Muscle of leg (tissue), 16 donors: ENCODE measurements at places on chromosomes 12 and 14. TPM values are rescaled to one million over a fixed set of nuclear protein-coding genes. Genes with fewer than 3 reads are reported as not detected.
A peak's percentile ranks its signal among the peaks of the same experiment; 100 is the strongest.

PIWIL1 gene
- 0.13 TPM for total RNA-seq

P3H3 gene
- total RNA-seq, result 23.1 TPM

WSCD2 gene
- 3.7 TPM for total RNA-seq

LYZ gene
- 11.3 TPM for total RNA-seq

PHETA1 gene
- 5.5 TPM for total RNA-seq

KCNK13 gene
- 0.22 TPM for total RNA-seq

TAS2R20 gene
- 2.5 TPM for total RNA-seq

B4GALNT1 gene
- total RNA-seq, result 1.4 TPM

LGALS3 gene
- total RNA-seq, result 32.0 TPM

SLC10A1 gene
- not detected for total RNA-seq

GOLGA3 gene
- total RNA-seq, result 53.6 TPM

TPPP2 gene
- total RNA-seq, result 0.44 TPM

SIX6 gene
- total RNA-seq, result not detected

NKX2-1 gene
- not detected for total RNA-seq

DNA sequence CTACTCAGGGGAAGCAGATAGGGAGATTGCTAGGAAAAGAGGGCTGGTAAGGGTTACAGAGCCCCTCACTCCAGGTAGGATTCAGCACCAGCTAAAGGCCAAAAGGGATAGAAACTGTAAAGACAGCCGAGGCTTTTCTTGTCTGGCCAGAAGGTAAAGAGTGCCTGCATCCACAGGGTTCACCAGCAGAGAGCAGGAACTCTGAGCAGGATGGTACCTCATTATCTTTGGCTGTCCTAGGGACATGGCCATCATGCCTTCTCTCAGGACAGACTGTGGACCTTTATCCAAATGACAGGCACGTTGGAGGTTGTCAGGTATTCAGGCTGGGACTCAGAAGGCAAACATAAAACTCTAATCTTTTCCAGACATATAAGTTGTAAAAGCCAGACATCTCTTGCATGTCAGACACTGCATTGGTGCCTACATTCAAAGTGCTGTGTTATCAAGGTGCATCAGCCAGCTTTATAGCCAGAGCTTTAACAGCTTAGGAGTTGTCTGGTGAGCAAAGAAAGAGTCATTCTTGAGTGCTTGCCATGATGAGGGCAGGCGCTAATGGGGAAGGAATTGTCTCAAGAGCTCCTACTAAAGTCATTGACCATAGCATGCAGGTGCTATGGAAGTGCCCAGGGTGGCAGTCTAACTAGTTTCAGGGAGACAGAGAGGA, 89.5 kb downstream of the PELI2 start:
- DNase-seq, result no peak

DNA sequence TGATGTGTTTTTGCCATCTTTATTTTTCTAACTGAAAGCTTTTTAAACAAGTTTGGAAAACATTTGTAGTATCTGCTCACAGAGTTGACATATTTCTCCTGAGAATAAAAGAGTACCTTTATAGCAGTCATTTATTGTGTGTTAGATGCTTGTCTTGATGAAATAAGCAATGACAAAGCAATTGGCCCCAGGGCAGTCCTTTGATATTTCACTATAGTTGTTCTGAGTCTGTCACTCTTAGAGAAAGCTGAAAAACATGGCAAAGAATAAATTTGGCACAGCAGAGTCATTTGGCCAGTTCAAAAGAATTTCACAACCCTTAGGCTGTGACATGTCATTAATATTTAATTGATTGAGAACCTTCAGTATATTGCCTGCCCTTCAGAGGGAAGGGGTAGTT, 166.2 kb downstream of the PTPRO start:
- DNase-seq, result no peak

- peak; percentile 51 for DNase-seq
These were observed 74.8 kb downstream of the ARL6IP4 start for GRCh38 chr12:123055281-123055766.

DNA sequence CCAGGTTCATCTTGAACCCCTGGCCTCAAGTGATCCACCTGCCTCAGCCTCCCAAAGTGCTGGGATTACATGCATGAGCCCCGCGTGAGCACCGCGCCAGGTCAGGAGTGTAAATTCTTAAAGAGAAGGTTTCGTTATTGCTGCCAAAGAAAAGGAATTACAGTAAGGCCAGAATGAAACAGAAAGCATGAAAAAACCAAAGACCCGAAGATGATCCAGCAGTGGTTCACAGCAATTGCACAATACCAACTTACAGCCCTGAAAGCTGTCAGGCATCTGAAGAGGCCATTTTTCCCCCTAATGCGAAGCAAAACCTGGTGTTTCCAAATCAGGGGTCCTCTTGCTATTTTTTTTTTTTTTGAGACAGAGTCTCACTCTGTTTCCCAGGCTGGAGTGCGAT, 10.3 kb downstream of the RBM23 start:
- DNase-seq, result no peak

- no peak for DNase-seq
These were observed 127.1 kb downstream of the NELL2 start for GRCh38 chr12:44748950-44749468.

DNA sequence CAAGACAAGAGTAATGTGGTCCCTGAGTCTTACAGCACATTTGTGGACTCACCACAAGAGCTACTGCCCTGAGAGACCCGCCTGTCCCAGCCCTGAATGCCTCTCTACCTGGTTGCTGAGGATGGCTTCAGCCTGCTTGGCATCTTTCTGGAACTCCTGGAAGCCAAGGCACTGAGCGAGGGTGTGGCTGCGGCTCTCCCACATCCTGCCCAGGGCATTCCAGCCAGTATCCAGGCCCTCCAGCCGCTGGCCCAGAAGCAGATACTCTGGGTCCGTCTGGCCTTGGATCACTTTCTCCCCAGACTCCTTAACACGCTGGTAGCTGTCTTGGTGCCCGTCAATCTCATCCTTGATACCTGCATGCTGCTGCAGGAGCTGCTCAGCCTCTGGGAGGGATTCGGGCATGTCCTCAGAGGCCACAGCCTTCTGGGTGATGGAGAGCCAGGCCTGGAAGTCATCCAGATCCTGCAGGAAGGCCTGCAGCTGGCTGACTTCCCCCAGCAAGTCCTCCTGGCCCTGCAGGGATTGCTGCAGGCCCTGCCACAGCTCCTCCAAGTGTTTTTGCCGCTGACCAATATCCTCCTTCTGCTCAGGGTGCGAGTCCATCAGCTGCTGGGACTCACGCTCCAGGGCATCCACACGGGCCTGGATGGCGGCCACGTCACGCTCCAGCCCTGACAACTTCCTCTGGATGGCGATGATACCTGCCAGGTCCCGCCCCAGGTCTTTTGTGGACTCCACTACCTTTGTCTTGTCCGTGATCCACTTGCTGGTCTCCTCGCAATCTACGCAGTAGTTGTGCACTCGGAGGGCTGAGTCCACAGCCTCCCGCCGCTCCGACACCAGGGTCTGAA, 82.3 kb downstream of the PLEKHG3 start:
- no peak for DNase-seq

DNA sequence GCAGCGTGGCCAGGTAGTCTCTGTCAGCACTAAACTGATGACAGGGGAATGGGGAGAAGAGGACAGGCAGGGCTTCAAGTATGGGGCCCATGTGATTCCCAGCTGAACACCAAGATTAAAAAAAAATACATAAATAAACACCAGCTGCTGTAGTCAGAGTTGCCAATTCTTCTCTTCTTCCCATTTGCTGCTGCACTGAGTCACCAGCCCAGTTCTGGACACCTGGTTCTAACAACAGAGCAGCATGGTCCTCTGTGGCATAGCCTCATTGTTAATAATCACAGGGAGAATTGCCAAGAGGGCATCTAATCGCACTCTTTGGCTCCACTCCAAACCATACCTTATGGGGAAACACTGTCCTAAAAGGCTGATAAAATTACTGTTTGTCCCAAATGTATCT, 15.1 kb downstream of the PPM1H start:
- peak; percentile 77 for DNase-seq

DNA sequence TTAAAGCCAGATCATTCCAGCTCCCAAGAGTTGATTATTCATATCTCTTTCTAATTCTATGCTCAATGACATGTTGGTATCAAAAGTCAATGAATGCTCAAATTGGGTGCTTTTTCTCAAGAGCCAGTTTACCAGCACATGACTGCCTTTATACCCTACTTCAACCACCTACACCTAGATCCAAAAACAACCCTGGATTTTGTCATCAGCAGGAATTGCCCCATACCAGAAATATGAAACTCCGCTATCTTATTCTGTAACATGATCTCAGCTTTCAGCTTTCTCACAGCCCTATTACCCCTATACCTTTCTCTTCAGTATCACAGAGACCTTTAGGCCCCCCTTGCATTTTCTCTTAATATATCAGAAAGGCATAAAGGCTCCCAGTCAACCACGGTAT, 32.3 kb upstream of the ESR2 start:
- DNase-seq, result no peak

GRCh38 chr12:122051231-122051876, 27.2 kb upstream of the MLXIP start:
- peak; percentile 49 for DNase-seq

DNA sequence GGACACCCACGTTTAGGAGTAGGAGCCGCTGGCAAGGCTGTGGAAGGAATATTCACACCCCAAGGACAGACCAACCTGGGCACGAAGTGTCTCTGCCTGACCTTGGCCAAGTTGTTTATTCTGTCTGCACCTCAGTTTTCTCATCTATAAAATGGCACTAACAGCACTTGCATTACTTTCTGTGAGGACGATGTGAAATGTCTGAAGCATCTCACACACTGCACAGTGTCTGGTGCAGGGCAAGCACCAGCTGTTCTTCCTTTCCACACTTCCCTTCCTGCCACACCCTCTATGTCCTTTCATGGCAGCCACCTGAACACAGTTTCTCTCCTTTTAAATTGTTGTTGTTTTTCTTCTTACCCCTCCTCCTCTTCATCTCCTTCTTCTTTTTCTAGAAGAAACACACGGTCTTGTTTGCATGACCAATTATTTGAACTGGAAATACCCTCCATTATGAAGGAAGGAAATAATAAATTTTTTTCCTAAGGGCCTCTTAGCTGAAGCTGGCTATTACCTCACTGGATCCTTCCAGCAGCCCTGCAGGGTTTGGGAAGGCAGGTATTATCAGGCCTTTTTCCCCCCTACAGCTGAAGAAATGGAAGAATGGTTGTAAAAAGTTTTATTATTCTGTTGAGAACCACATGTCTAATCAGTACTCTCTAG, 42.9 kb upstream of the ATP23 start:
- no peak for DNase-seq

DNA sequence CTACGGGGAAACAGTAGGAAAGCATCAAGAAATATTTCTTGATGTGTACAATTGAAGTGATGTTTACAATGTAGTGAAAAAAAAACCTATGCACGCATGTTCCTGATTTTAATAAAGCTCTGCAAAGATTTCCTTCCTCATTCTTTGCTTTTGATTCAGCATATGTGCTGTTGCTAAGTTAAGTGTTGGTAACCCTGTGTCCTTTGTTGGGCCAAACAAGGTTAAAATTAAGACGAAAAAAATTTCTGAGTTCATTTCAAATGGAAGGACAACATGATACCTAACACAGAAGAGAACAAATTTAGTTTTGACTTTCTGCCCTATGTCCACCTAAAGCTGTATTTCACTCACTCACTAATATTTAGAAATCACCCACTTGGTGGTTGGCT, 62.8 kb downstream of the PPP2R5C start:
- peak; percentile 49 for DNase-seq

DNA sequence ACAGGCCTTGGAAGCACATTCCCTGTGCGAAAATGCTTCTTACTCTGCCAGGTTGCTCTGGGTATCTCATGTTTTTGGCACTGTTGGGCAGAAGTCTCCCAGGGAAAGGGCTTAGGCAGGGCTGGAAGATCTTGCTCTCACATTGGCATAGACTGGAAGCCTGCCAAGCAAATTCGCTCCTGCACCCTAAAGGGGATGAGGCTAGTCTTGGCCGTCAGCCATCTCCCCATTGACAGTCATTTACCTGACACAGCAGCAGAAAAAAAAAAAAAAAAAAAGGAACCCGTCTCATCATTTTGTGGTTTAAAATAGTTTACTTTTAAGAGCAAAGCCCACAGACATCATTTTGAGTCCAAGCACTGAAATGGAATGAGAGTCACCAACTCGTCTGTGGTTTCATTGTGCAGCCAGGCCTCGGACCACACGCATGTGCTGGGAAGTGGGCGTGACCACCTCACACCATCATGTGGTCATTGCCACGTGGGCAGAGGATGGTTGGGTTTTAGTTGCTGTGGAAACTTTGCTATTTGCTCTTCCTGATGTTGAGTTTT, 84.8 kb downstream of the NRXN3 start:
- no peak for DNase-seq

- DNase-seq, result no peak
These were observed 72.0 kb downstream of the ZFC3H1 start for GRCh38 chr12:71591601-71592000.

- DNase-seq, result peak; percentile 69
These were observed 9.0 kb upstream of the SIX1 start for GRCh38 chr14:60658211-60658690.

DNA sequence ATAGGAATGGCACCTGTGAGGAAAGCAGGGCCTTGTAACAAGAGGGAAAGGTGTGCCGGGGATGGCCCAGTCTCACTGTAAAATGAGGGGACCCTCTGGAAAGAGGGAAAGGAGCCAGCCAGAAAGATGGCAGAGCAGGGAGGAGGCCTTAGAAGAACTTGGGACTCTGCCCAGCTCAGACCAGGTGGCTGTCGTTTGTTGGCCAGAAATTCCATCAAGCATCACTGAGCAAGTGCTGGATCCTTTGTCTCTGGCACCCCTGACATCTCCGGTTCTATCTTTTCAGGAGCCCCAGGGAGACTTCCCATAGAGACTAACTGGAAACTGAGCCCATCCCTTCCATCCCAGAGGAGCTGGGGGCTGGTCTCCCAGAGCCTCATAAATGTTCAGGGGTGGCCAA, 43.3 kb downstream of the DEGS2 start:
- DNase-seq, result no peak

DNA sequence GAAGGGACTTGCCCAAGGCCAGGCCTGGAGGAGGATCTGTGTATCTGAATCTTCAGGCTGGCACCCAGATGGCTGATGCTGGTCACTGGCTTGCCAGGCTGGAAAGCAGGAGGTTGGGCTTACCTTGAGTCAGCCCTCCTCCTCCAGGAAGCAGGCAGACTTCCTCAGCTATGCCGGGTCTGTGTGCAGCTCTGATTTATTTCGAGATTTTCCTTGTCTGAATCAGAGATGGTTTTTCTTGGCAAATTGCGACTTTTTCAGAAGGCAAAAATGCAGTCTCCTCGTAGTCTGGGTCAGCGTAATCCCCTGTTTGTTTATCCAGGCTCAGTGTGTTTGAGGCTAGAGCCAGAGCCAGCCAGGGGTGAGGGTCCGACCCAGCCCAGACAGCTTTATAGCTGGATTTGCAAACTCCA, 48.9 kb downstream of the SMOC1 start:
- no peak for DNase-seq

GRCh38 chr14:80839743-80840142, 101.8 kb downstream of the CEP128 start:
- DNase-seq, result no peak

DNA sequence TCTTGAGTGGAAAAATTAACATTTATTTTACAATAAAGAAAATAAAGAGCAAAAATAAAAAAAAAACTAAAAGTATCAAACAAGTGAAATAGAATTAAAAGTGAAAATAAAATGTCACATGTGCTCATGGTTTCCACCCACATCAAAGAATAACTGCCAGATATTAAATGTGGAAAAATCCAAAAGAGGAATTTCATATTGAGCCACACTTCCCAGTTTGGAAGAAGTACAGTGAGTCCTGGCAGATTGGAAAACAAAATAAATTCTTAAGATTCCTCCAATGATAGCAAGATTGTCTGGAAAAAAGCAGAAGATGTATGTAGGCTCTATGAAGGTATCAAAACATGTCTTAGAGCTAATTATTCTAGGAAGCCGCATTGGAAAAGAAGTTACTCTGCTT, 1019.5 kb downstream of the SLC6A15 start:
- DNase-seq, result peak; percentile 7
